Endothelial cell of coronary artery (primary cell): ENCODE measurements at places on chromosomes 12 and 14. TPM values are rescaled to one million over a fixed set of nuclear protein-coding genes. Genes with fewer than 3 reads are reported as not detected.

SRSF9 gene
- total RNA-seq, result 233 and 273 TPM in 2 replicates

MANSC4 gene
- total RNA-seq, result not detected in 2 replicates

SLC25A21 gene
- total RNA-seq, result 0.09 and 1.5 TPM in 2 replicates

ATP6V1D gene
- 96.8 and 102 TPM in 2 replicates for total RNA-seq

RAB3IP gene
- 17.5 and 18.0 TPM in 2 replicates for total RNA-seq

TAS2R7 gene
- 0.09 TPM in 1 of 2 replicates, not detected in the other for total RNA-seq
